ENCODE measurements at places on chromosomes 13 and 19.

- no peaks in the 10 kb centered on the region for H3K36me3 ChIP-seq
- no peaks in the 10 kb centered on the region for H3K4me1 ChIP-seq
- no peaks in the 10 kb centered on the region for H3K27me3 ChIP-seq
- no peak overlapping the region for H3K4me3 ChIP-seq
- no peak for DNase-seq
Observed at GRCh38 chr13:87259479-87260083, 411.6 kb upstream of the SLITRK5 start.

- H3K4me1 ChIP-seq: peaks cover 7% of the 10 kb centered on the region
- no peak overlapping the region for H3K4me3 ChIP-seq
- no peaks in the 10 kb centered on the region for H3K36me3 ChIP-seq
Observed at GRCh38 chr13:48749144-48749543, 95.4 kb downstream of the CYSLTR2 start.

DNA sequence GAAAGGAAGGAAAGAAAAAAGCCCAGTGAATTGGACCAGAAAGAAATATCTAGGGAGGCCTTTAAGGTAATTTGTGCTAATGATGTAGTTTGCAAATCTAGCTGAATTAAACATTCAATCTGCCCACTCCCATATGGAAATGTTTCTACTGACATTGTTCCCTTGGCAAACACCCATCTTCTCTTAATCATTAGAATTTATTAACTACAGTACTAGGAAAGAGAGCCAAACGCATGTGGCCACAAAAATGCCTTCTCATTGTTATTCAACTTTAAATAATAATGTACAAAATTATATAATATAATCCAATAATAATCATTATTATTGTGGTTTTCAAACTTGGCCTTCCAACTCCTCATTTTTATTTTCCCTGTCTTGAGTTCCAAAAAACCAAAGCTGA lies 234.7 kb downstream of the NHLRC3 start:
- H3K4me3 ChIP-seq: no peak overlapping the region
- no peaks in the 10 kb centered on the region for H3K27me3 ChIP-seq
- H3K27ac ChIP-seq: no peak overlapping the region
- H3K36me3 ChIP-seq: no peaks in the 10 kb centered on the region

GRCh38 chr13:28744091-28744536 lies 25.3 kb upstream of the SLC46A3 start:
- no peak overlapping the region for H3K4me3 ChIP-seq
- H3K27ac ChIP-seq: no peak overlapping the region
- H3K27me3 ChIP-seq: no peaks in the 10 kb centered on the region
- H3K36me3 ChIP-seq: no peaks in the 10 kb centered on the region
- no peak for DNase-seq
- H3K4me1 ChIP-seq: no peaks in the 10 kb centered on the region

DNA sequence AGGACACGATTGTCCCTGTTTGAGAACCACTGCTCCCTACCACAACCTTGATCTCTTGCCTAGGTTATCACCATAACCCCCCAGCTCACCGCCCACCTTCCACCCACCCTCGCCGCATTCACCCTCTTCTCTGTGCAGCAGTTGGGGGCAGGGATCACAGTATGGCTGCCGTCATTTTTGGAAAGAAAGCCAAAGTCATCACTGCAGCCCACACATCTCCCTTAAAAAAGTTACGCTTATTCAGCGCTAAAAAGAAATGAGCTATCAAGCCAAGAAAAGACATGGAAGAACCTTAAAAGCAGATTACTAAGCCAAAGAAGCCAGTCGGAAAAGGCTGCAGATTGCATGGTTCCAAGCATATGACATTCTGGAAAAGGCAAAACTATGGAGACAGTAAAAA lies 10.5 kb upstream of the PPP6R1 start:
- H3K36me3 ChIP-seq: peaks cover 21% of the 10 kb centered on the region
- H3K4me1 ChIP-seq: no peaks in the 10 kb centered on the region
- no peak for DNase-seq
- H3K4me3 ChIP-seq: no peak overlapping the region

DNA sequence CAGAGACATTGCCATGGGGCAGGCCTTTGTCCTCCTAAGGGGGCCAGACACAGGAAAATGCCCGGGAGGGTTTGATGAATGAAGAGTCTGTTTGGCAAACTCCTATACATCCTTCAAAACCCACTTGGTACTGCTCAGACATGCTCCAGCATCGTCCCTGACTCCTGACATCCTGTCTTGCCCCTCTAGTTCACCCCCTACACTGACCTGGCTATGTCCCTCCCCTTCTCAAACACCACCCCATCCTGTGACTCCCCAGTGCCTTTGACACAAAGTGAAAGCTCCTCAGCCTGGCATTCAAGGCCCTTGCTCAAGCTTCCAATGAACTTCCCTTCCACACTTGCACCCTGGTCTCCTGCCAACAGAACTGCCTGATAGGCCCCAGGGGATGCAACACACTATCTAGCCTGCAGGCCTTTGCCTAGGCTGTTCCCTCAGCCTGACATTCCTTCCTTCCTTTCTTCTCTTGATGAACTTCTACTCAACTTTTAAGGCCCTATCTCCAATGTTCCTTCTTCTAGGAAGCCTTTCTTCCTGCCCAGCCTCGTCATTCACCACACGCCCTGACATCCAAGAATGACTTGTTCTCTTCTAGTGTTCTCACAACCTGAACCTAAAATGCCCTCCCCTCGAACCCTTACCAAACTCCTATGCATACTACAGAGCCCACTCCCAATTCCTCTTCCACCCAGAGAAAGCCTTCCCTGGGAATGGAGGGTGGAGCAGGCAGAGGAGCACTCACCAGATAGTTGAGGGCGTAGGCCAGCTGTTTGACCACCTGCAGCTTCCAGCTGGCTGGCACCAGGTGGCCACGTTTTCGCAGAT lies 12.4 kb downstream of the JAK3 start:
- H3K27me3 ChIP-seq: peaks cover 37% of the 10 kb centered on the region
- DNase-seq: no peak
- no peak overlapping the region for H3K4me3 ChIP-seq
- no peak overlapping the region for H3K27ac ChIP-seq

- no peak overlapping the region for H3K27ac ChIP-seq
- H3K27me3 ChIP-seq: no peaks in the 10 kb centered on the region
- DNase-seq: no peak
- peaks cover 5% of the 10 kb centered on the region for H3K36me3 ChIP-seq
- H3K4me3 ChIP-seq: no peak overlapping the region
Observed at GRCh38 chr13:32264407-32264806, 50.8 kb downstream of the ZAR1L start.
